ENCODE measurements at places on chromosomes 13 and 19.

DNA sequence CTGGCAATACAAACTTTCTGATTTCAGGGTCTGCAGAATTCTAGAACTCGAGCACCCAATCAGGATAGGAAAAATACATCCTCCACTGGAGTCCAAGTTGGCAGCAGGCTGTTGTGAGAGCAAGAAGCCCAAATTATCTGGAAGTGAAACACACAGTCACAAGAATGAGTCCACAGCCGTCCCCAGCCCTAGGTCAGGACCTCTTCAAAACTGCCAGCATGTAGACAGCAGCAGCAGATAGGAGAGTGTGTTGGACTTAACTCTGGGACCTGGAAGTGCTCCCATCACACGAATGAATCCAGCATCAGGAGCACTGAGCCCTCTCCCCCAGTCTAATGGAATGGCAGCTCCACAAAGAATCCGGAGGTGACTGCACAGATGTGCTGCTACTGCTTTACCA, 420.7 kb downstream of the OXGR1 start:
- no peak for DNase-seq

DNA sequence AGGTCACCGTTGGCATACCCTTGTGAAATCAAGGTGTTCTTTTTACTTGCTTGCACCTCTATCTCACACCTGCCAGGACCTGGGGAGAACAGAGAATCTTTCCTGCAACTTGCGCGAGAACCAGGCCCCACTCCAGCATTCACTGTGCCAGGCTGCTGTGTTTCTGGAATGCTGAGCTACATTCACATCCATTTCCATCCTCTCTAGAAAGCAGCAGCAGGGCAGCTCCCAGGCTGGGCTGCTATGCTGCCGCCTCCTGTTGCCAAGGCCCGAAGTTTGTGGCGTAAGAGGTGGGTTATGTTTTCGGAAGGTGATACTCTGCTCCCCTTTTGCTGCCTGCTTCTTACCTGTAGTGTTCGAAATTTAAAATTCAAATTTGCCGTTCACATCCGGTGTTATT, 464.1 kb downstream of the KLF5 start:
- DNase-seq, result no peak

- no peak for DNase-seq
These were observed 502.8 kb downstream of the COG6 start for GRCh38 chr13:40158218-40158617.

DNA sequence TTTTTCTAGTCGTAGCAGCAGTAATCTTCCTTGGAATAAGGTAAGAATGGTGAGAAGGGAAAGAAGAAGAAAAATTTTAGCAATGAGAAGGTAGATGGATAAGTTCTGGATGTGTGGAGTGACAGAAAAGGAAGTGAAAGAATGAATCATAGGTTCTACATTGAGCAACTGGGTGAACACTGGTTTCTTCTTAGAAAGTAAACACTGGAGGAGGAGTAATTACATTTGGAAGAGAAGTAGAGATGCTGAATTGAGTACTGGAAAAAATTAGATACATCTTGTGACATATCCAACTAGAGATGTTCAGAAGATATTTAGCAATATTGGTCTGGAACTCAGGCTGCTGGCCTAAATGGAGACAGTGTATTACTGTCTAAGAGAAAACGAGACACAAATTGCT, 148.5 kb downstream of the GPC5 start:
- DNase-seq, result no peak

GRCh38 chr19:30857388-30857787, 485.2 kb downstream of the ZNF536 start:
- no peak for DNase-seq

DNA sequence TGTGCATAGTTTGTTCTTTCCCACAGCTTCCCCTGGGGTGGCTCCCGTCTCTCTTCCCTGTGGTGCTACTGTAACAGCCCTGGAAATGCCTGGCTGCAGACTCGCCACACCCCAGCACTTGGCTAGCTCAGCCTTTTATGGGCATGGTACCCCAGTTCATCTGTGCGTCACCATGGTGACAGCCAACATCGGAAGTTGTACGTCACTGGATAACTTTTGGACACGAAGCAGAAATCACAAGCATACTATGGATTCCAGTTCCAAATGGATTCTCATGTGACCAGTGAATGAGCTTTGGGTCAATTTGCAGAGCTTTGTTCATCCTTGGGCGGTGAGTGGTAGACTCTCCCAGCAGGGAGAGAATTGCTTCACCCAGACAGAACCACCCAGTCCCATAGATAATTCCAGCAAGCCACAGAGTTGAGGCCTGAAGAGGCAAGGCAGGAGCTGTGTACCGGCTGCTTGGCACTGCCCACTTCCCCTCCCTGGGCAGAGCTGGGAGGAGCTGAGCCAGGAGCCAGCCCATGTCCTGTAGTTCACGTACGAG, 54.4 kb downstream of the COL4A2 start:
- no peak for DNase-seq

DNA sequence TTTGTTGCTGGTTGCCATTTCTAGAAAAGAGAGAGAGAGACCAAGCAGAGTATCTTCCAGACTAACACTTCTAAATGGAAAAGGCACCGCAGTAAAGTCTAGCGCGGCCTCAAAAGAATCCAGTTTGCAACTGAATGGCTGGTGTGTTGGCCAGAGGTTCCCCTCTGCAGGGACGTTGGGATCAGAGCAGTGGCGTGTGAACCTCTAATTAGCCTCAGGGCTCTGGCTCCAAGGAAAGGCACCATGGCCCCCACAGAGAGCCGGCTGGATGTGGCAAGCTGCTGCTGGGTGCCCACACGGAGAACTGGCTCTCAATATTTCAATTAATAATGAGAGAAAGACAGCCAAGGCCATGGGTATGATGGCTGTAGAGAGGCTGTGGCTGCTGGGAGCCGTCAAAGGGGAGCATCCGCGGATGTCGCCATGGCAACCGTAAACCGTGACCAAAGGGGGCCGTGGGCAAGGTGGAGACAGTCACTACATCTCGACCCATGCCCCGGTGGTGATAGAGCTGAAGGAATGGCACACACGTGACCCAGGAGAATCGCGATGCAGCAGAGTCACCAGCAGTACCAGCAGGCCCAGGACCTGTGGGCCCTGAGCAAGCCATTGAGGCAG, 9.5 kb downstream of the VSTM2B start:
- no peak for DNase-seq

GRCh38 chr13:24888291-24888931, 124.4 kb downstream of the RNF17 start:
- DNase-seq, result no peak

GRCh38 chr13:110454227-110454859, 107.2 kb downstream of the RAB20 start:
- DNase-seq, result no peak

All from CD4-positive, alpha-beta T cell treated with Interferon alpha-2 for 1 hour (primary cell).